Hematopoietic multipotent progenitor cell treated with erythropoietin and hydrocortisone succinate and interleukin-3 and kit ligand, for 17 days (in vitro differentiated cells): ENCODE measurements at places on chromosomes 13 and 19.

DNA sequence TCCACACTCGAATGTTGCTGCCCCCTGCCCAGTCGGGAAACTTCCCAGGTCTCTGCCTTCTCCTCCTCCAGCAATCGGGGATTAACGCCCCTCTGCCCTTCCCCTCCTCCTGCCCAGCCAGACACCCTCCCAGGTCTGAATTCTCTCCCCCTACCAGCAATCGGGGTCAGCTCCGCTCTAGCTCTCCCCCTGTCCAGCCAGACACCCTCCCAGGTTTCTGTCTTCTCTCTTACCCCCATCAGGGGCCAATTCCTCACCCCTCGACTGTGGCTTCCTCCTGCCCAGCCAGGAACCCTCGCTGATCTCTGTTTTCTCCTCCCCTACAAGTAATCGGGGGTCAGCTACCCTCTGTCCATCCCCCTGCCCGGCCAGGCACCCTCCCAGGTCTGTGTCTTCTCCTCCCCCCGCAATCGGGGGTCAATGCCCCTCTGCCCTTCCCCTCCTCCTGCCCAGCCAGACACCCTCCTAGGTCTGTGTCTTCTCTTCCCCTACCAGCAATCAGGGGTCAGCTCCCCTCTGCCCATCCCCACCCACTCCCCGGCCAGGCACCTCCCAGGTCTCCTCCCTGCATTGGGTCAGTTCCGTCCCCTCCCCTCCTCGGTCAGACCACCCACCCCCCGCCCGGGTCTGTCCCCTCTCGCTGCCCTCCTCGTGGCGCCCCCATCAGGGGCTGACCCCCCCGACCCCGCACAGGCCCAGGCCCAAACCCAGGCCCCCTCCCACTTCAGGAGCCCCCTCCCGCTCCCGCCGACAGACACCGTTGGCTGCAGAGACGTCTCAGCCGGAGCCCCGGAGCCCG lies 668 bp downstream of the ZFR2 start:
- no peak for DNase-seq

- DNase-seq, result no peak
These were observed 60.6 kb upstream of the KLF12 start for GRCh38 chr13:74194846-74195245.

GRCh38 chr19:45187421-45188100 lies 9.0 kb downstream of the BLOC1S3 start:
- DNase-seq, result peak; percentile 48

GRCh38 chr13:48069573-48069972 lies 25.3 kb downstream of the MED4 start:
- DNase-seq, result no peak

DNA sequence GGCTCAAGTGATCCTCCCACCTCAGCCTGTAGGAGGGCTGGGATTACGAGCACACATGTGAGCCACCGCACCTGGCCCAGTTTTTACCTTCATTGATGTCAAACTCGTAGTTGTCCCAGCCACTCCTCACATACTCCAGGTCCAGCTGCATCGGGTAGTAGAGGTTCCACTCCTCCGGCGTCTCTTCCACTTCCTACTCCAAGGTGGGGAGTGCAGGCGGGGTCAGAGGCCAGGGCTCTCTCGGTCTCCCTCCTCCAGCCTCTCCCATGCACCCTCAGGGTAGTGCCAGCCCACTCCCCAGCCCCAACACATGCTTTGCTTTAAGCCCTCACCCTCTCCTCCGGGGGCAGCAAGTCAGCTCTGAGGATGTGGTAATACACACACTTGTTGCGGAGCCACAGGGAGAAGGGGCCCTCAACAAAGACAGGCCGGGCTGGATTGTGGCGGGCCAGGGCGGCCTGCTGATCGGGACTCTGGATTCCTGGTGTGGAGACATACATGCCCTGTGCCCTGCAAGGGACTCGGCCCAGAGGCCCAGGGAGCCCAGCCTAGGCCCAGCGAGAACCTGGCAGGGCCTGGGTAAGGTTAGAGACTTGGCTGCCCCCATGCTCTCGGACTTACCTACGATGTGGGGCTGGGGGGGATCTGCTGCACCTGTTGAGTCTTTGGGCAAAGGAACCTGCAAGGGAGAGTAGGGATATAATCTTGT lies 1.9 kb upstream of the ZNF653 start:
- DNase-seq, result no peak
